Stimulated activated CD8-positive, alpha-beta memory T cell treated with anti-CD3 and anti-CD28 coated beads, Interleukin-15, amount 100 ng/mL, for 4 hours (primary cell): ENCODE measurements at places on chromosomes 4 and X.

- no peak for DNase-seq
Observed at GRCh38 chr4:152309418-152309817, 226.5 kb downstream of the FBXW7 start.

DNA sequence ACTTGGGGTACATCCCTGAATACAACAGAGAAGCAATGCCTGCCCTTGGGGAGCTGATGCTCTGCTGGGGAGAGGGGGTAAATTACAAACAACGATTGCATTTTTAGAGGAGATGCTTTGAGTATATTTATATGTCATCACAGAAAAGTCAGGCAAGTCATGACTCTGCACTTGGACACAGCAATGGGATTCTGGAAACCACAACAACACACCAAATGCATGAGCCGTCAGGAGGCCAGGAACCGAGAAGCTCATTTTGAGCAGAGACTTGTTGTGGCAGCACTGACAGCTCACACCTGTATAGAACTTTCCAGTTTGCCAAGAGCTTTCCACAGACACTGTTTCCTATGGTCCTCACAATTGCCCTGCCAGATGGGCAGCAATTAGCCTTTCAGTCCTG, 113.2 kb upstream of the RBPJ start:
- no peak for DNase-seq

DNA sequence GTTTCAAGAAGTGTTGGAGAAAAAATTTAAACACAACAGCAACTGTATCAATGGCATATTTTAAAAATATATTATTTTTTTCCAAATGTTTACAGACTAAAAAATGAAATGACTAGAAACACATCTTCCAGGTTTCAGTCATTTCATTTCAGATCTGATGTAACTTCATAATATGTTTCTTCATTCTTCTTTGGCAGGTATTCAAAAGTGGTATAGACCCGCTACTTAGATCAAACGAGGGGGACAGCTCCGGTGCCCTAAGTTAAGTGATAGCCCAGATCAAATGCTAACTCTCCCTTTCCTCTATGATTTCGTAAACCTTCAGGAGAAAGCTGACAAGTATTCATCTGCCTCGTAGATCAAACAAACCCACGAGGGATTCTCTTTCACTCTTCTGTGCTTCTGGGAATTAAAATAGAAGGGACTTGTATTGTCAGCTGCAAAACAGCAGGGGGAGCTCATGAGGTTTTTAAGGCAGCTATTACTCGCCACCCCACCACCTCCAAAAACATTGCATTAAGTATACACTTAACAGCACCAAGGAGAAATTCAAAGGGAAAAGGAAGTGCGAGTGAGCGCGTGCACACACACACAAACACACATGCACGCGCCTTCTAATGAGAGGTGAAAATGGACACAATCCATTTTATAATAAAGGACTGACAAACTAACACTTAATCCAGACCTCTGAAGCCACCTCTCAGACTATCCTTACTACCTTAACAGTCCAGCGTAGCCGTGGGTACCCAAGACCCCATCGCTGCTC, 21.4 kb downstream of the HELT start:
- DNase-seq: peak; percentile 34

GRCh38 chr4:44016570-44017421, 431.8 kb downstream of the KCTD8 start:
- DNase-seq: no peak

- no peak for DNase-seq
Observed at GRCh38 chr4:33696586-33696985, 2547.7 kb downstream of the ARAP2 start.

GRCh38 chrX:78922754-78923153, 22.4 kb upstream of the P2RY10 start:
- no peak for DNase-seq

GRCh38 chr4:56671860-56672259, 9.2 kb downstream of the HOPX start:
- no peak for DNase-seq

DNA sequence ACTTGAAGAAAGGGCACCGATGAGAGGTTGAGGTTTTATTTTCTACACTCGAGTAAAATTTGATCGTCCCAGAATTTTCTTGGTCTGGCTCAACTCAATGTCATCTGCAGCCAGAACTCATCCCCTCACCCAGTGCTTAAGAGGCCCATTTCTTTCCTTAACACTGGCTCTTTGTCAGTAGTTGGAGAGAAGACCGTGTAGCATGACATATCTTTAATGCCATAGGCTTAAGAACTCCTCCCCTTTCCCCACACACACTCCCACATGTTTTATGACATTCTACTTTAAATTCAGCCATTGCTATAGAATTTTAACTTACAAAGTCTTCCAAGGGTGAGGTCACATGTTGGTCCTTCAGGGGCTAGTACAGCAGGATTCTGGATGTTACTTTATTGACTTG, 44.2 kb upstream of the ZNF827 start:
- DNase-seq: no peak

- no peak for DNase-seq
Observed at GRCh38 chr4:120728892-120729675, 193.4 kb downstream of the PRDM5 start.

GRCh38 chr4:154478128-154478527, 13.5 kb downstream of the DCHS2 start:
- DNase-seq: no peak

- no peak for DNase-seq
Observed at GRCh38 chr4:143531788-143532491, 18.4 kb downstream of the SMARCA5 start.

DNA sequence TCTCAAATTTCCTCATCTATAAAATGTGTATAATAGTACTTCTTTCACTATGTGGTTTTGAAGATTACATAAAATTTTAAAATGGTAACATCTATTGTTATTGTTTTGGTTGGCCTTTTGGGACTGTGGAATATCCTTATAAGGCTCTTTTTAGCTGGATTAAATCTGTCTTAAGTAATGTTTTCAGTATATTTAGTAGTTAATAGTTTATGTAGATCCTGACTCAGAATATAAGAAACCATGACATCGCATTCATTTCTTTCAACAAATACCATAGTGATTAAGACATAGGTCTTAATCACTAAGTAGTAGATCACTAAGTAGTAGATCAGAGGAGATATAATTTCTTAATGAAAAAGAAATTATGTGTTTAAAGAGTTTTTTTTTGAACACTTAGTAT, 48.5 kb downstream of the MRPL1 start:
- no peak for DNase-seq

DNA sequence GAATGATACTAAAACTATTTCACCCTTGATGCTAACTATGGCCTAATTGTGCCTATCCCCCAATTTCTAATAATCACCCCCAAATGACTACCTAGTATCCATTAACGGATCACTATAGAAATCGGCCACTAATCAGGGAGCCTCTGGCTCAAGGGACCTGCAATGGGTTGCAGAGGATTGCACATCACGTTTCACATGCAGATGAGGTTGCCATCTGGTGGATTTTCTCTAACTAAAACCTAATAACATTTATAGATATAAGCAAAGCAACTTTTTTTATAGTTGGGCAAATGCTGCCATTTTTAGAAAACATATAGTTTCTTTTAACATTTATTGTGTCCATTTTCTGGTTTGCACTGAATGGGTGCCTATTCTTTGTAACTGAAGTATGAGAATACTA, 28.3 kb upstream of the ALG13 start:
- no peak for DNase-seq

DNA sequence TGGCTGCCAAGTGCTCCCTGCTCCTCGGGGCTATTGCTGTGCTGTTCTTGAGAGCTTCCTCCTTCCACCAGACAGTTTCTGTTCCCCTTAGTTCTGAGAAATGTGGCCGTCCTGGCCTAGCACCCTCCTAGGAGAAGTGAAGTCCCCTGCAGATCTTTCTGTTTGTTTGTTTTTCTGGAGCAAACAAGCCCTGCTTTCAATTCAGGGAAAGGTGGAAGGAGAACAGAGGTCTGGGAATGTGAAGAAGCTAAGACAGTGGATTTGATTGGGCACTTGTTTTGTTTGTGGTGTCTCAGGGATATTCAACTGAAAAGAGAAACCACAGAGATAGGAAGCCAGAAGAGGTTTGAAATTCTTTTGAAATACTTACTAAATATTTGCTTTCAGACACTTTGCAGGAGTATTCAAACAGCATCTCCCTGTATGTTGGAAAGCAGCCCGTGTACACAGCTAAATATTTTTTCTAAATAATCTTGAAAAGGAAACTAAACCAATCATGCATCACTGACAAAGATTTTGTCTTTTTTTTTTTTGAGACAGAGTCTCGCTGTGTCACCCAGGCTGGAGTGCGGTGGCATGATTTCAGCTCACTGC, 36.5 kb upstream of the PPM1K start:
- DNase-seq: no peak

- DNase-seq: no peak
Observed at GRCh38 chrX:72025236-72025770, 106.4 kb downstream of the RTL5 start.

DNA sequence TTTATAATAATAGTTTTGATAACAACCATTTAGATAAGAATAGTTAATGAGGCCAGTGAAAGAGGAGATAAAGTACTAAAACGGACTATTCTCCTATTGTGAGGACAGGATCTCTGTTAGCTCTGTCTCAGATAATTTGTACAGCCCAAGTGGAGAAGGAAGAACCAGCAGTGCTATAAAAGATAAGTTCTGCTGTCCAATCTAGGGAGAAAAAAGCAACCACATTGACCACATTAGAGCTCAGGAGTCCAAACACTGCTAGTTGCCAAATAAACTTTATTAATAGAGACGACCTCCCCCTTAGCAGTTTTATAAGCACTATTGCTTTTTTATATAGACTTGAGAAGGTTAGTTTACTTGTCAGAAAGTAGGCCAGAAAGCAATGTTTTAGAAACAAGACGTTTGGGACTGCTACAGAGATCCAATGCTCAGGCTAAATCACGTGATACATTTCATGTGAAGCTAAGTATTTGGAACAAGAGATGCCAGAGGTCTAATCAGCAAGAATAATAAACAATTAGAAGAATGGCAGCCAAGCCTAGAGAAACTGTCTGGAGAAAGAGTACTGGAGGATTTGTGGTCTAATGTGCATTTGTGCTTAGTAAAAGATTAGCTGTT, 15.9 kb downstream of the IL15 start:
- DNase-seq: no peak

- no peak for DNase-seq
Observed at GRCh38 chr4:148686449-148686848, 244.2 kb upstream of the NR3C2 start.

DNA sequence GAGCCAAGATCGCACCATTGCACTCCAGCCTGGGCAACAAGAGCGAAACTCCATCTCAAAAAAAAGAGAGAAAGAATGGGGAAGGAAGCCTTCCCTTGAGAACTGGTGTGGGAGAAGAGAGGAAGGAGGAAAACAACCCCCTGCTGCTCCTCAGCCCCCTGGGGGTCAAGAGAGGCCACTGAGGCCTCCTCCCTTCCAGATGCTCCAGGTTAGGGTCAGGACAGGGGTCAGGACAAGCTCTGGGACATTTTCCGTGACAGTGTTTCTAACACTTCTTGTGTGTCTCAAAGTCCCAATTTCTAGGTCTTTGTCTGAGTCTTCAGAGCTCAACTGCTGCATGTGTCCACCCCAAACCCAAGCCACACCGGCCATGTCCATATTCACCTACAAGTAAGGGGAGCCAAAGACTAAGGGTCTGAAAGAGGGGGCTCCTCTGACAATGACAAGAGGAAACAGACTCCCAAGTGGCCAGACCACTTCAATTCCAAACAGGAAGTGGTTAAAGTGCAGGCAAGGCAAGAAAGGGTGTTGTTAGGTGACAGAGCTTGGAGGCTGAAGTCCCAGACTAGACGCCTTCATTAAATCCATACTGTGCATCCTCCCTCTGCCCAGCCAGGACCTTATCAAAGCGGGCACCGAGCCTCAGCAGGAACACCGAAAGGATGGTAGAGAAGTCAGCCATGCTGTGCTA, 8.3 kb downstream of the L1CAM start:
- no peak for DNase-seq

- no peak for DNase-seq
Observed at GRCh38 chr4:84433633-84434222, 65.4 kb downstream of the NKX6-1 start.

GRCh38 chrX:1555370-1555769, 18.4 kb upstream of the P2RY8 start:
- DNase-seq: no peak

DNA sequence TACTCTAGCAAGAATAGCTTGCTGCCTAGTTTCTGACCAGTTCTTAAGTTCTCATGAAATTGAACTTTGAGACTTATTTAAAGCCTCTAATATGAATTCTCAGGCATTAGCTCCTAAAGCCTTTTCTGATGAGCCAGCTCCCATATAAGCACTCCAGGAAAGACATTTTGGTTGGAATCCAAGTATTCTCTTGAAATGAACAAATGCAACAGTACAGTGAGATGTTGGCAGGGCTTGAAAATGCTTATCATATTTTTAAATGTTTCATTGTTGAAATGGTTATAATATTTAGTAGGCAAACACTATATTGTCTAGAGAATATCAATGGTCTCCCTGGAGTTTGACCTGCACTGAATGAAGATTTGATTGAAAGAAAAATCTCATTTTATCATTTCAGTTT, 240.3 kb downstream of the ANK2 start:
- DNase-seq: no peak

DNA sequence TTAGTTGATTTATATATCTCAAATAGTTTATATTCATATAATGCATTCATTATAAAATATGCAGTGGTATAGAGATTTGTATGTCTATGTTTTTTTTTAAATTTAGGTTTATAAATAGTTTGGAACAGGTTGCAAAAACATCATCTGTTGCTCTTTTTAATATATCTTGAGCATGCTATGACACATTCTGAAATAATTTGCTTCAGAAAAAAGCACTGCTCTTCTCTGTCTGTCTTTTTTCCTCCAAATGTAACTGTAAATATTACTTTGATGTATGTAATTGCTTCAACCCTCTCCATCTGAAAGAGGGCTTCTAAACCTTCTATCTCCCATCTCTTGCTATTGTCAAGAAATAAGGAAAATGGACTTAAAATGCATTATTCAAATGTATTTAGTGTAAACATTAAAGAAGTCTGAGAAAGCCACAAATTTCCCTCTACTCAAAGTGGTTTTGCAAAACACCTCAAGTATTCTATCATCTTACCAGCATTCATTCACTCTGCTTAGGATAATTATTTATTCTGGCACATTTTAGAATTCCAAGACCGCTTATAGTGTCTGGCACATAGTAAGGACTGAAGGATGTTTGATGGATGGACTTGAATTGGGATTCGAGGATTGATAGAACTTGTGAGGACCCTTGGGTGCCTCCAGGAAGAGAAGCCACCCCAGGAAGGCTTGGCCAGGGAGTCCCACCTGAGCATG, 87.8 kb downstream of the CLNK start:
- DNase-seq: no peak

DNA sequence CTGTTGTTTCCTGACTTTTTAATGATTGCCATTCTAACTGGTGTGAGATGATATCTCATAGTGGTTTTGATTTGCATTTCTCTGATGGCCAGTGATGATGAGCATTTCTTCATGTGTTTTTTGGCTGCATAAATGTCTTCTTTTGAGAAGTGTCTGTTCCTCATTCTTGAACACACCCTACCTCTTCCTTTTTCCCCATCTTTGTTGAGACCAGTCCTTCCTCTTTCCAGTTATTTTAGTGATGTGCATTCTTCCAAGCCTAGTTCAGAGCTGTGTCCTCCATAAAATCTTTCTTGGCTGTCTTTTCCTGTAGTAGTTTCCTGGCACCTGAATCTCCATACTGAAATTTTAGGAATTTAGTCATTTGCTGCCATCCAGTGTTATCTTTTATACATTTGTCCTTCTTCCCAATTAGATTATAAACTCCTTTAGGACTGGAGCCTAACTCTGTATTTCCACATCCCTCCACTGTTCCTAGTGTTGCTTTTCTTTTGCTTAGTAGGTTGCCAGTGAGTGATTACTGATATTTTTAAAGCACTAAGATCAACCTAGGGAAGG, 11.4 kb downstream of the FHIP1A start:
- DNase-seq: no peak

- no peak for DNase-seq
Observed at GRCh38 chr4:30103455-30103854, 616.7 kb upstream of the PCDH7 start.
